ENCODE measurements at places on chromosomes 5 and 9. TPM values are rescaled to one million over a fixed set of nuclear protein-coding genes. Genes with fewer than 3 reads are reported as not detected.

SLC6A18 gene
- polyA plus RNA-seq: not detected

IFNB1 gene
- polyA plus RNA-seq: not detected

GRXCR2 gene
- not detected for polyA plus RNA-seq

B4GALT1 gene
- 40.8 TPM for polyA plus RNA-seq

DMRT3 gene
- 0.79 TPM for polyA plus RNA-seq

GGTA1 gene
- 3.7 TPM for polyA plus RNA-seq

PGM5 gene
- polyA plus RNA-seq: 30.0 TPM

CSNK1A1 gene
- 106 TPM for polyA plus RNA-seq

PCDHGA10 gene
- polyA plus RNA-seq: 1.8 TPM

FOXD4L5 gene
- polyA plus RNA-seq: not detected

DAPK1 gene
- 39.8 TPM for polyA plus RNA-seq

LECT2 gene
- not detected for polyA plus RNA-seq

VCP gene
- polyA plus RNA-seq: 54.3 TPM

SPATA6L gene
- polyA plus RNA-seq: 1.2 TPM

SLC45A2 gene
- polyA plus RNA-seq: not detected

DMRT2 gene
- 12.5 TPM for polyA plus RNA-seq

All from adipose tissue (tissue), 3 donors.